ENCODE measurements at places on chromosomes 3 and 15.

DNA sequence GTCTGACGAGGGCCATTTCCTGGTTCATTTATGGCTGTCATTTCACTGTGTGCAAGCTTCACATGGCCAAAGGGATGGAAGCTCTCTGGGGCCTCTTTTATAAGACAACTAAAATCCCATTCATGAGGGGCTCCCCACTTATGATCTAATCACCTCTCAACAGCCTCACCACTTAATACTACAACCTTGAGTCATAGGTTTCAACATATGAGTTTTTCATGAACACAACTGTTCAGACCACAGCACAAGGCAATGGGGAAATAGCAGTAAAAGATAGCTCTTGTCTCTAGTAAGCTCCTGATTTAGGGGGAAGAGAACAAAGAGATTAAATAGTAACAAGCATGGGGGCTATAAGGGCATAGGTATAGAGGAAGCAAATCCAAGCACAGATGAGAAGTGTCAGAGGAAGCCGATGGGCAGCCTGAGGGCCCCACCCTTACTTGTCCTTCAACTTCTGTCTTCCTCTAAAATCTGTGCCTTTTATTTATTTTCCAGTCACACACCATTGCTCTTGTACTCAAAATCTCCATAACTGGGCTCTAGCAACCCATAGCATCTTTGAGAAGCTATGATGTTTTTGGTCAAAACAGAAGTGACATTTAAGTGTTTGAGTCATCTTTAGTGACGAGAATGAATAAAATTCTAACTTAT lies 329.1 kb downstream of the UNC13C start:
- DNase-seq, result no peak

DNA sequence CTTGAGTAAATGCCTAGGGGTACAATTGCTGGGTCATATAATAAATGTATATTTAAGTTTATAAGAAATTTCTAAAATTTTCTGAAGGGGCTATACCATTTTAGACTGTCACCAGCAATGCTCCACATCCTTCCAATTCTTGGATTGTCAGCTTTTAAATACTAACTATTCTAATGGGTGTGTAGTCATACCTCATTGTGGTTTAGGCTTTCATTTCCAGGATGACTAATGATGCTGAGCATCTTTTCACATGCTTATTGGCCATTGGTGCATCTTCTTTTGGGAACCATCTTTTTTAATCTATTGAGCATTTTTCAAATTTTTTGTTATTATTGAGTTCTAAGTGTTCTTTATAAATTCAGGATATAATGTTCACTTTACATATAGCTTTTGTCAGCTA lies 52.5 kb upstream of the CORO2B start:
- no peak for DNase-seq

GRCh38 chr3:264394-265156 lies 68.0 kb downstream of the CHL1 start:
- no peak for DNase-seq

- DNase-seq, result no peak
Measured at GRCh38 chr15:58324533-58324932, 107.3 kb upstream of the LIPC start.

GRCh38 chr3:12838179-12838965 lies 3.0 kb downstream of the RPL32 start:
- no peak for DNase-seq

- DNase-seq, result no peak
Measured at GRCh38 chr3:8317661-8318649, 183.7 kb upstream of the LMCD1 start.

DNA sequence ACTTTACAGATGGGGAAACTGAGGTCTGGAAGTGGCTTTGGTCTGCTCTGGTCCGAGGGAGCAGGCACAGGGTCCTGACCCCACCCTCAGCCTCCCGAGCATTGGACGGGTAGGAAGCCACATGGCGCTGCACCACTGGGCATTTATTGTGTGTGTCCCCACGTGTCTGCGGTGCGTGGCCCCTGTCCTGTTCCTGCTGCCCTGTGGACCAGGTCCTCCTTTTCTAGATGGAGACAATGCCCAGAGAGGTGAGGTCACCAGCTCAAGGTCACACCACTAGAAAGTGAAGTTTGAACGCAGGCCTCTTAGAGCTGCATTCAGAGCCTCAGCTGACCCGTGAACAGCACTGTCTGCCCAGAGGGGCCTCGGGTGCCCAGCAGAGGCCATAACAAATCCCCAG lies 26.8 kb downstream of the DUSP7 start:
- no peak for DNase-seq

GRCh38 chr3:172517859-172518466 lies 5.3 kb downstream of the TNFSF10 start:
- DNase-seq, result no peak

GRCh38 chr3:191141728-191142127 lies 57.3 kb upstream of the OSTN start:
- no peak for DNase-seq

DNA sequence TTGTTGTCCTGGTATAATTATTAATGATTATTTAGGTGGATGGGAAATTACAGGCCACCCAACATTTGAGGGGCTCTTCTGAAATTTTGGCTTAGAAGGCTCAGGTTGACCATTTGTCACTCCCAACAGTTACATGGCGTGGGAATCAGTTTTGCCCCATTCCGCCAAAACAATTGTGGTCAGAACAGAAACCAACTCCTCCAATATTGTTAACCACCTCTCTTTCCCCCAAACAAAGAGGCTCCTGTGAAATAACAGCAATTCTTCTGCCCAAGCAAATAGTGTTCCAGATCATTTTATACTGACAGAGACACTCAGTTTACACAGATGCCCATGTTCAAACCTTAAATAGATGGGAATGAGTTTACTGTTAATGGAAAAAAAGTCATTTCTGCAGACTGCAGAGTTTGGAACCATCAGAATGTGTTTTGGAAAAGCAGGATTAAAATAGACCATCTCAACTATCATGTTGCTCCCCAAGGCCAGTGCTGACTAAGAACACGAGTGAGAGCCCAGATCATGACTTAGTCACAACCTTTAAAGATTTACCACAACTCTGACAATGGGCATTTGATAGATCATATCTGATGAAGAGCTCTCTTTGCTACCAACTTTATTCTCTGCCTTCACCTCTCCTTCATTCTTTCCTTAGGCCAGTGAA lies 102.1 kb downstream of the DUT start:
- no peak for DNase-seq

DNA sequence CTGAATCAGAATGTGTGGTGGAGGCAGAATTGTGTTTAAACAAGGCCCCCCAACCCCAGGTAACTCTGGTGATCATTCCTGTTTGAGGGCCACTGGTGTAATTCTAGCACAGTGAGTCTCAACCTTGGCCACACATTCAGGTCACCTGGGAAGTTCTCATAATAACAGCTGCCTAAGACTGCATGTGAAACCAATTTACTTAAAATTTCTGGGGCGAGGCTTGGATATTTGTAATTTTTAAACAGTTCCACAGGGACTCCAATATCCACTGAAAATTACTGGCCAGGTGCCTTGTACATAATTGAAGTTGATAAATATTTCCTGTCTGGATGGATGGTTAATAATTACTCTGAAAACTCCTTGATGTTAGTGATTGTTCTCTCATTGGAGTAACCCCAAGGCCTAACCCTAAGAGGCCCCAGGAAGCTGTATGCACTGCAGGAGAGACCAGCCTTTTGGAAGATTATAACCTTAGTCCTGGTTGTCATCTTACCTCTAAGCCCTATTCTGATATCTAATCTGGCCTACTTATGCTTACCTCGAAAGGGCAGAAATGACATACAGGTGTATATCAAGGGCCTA lies 25.7 kb upstream of the EPHB1 start:
- no peak for DNase-seq

GRCh38 chr3:147775816-147776530 lies 366.8 kb downstream of the ZIC1 start:
- DNase-seq, result no peak

- DNase-seq, result no peak
Measured at GRCh38 chr15:48645558-48646330, at the start of gene FBN1. Gene FBN1, minus strand, starts transcription at chr15:48645709. Its CDS starts 940 bp downstream, at chr15:48644769.

DNA sequence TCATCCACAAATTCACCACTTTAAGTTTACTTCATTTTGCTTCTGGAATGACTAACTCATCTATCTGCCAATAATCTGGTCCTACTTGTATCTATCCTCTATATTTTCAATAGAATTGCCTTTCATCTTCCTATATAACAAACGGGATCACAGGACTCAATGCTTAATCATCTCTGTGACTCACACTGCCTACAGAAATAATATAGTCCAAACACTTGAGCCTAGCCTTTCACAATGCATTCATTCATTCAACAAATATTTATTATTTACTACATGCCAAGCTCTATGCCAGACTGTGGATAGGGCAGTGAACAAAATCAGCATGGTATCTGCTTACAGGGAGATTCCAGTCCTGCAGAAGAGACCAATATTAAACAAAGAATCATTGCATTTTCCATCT lies 16.6 kb upstream of the AGTR1 start:
- no peak for DNase-seq

DNA sequence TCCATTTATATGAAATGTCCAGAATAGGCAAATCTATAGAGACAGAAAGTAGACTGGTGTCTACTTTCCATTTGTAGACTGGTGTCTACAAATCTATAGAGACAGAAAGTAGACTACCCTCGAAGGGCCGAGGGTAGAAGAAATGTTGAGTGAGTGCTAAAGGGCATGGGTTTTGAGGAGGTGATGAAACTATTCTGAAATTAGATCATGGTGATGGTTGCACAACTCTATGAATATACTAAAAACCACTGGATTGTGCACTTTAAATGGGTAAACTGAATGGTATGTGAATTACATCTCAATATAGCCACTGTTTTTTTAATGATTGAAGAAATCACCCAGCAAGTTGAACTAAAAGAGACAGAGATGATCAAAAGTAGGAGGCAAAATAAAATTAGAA lies 27.9 kb downstream of the TP53BP1 start:
- DNase-seq, result no peak

GRCh38 chr3:129398803-129399144 lies 29.7 kb downstream of the EFCAB12 start:
- DNase-seq, result no peak

- DNase-seq, result no peak
Measured at GRCh38 chr3:113240841-113241240, 29.5 kb downstream of the BOC start.

DNA sequence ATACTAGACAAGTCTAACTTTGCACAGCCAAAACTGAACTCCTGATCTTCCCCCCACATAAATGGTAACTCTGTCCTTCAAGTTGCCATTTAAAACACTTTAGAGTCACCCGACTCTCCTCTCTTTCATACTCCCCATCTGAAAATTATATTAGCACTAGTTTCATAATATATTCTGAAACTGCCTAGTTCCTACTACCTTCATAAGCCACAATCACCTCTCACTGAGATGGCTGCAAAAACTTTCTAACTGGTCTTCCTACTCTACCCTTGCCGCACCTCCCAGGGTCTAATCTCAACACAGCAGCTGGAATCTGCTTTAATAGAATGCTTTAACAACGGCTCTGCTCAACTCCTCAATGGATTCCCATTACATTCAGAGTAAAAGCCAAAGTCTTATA lies 55.0 kb downstream of the GLB1 start:
- DNase-seq, result no peak

- no peak for DNase-seq
Measured at GRCh38 chr15:49900006-49900902, 218.8 kb downstream of the ATP8B4 start.

DNA sequence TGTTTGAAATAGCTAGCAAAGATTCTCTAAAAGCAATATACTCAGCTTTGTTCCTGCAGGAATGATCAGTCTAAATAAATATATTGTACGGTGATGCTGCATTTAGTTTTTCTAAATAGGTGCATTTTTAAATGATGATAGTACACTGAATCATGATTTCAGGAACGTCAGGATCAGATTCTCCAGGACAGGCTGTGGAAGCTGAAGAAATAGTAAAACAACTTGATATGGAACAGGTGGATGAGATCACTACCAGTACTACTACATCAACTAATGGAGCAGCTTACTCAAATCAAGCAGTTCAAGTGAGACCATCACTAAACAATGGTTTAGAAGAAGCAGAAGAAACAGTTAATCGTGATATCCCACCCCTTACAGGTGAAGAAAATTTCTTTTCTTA lies 46.3 kb upstream of the EIF3J start:
- no peak for DNase-seq

DNA sequence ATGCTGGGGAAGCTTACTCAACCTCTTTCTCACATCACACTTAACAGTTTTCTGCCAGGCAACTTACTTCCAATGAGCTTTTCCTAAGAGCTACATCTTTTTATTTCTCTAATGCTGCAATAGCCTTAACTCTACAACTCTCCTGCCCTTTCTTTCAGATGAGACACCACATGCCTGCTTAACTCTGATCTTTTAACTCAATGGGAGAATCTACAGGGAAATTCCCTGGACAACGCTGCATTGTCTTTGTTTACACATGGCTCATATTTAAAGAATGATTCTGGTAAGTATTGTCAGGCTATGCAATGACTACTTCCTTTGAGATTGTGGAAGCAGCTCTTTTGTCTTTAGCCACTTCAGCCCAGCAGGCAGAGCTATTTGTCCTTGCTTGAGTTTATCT lies 353.1 kb upstream of the BCHE start:
- DNase-seq, result no peak

GRCh38 chr15:84606653-84607120 lies 5.9 kb downstream of the ZSCAN2 start:
- DNase-seq, result no peak

- no peak for DNase-seq
Measured at GRCh38 chr3:28916713-28917499, 364.0 kb upstream of the RBMS3 start.

GRCh38 chr3:47008851-47009224 lies 29.4 kb downstream of the NBEAL2 start:
- DNase-seq, result no peak

- no peak for DNase-seq
Measured at GRCh38 chr3:176776622-176777175, 420.6 kb downstream of the TBL1XR1 start.

DNA sequence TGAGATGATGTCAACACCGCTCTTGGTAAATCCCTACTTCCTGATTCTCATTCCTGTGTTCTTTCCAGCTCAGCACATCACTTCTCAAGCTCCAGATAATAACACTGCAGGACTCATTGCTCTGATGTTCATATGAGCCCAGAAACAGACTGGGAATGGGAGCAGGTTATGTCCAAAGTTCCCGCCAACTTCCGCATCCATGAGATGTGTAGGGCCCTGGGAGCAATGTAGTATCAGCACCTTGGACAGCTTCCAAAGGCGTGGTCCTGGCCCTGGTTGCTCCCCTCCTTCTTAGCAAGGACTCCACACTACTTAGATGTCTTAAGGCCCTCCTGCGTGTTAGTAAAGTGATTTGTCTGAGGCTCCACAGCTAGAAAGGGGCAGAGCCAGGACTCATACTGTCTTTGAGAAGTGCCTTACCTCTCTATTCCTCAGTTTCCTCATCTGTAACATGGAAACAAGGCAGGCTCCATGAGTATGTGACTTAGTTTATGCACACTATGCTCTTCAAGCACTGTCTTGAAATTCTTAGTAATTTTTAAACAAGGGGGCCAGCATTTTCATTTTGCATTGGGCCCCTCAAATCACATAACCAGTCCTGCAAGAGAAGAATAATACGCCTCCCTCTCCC lies 27.9 kb upstream of the SLC6A1 start:
- no peak for DNase-seq

DNA sequence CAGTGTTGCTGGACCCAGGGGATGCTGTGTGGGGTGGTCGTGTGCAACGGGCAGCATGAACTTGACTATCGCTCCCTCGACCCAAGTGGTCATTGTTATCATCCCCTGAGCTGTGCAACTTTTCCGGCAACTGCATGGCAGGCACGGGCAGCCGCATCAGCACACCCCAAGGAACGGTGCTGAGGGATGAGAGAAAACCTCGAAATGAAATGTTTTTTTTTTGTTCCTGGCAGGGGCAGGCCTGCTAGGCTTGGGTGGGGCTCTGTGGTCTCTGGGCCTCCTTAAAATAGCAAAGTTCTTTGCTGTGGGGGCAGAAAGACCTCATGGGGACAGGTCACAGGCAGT lies 51.4 kb downstream of the CORO2B start:
- DNase-seq, result no peak

GRCh38 chr3:17356585-17356984 lies 385.8 kb downstream of the TBC1D5 start:
- DNase-seq, result no peak

All from stimulated activated CD8-positive, alpha-beta memory T cell treated with anti-CD3 and anti-CD28 coated beads, Interleukin-7, amount 100 ng/mL, for 1 hour (primary cell).